ENCODE measurements at places on chromosomes 1 and 21.

DNA sequence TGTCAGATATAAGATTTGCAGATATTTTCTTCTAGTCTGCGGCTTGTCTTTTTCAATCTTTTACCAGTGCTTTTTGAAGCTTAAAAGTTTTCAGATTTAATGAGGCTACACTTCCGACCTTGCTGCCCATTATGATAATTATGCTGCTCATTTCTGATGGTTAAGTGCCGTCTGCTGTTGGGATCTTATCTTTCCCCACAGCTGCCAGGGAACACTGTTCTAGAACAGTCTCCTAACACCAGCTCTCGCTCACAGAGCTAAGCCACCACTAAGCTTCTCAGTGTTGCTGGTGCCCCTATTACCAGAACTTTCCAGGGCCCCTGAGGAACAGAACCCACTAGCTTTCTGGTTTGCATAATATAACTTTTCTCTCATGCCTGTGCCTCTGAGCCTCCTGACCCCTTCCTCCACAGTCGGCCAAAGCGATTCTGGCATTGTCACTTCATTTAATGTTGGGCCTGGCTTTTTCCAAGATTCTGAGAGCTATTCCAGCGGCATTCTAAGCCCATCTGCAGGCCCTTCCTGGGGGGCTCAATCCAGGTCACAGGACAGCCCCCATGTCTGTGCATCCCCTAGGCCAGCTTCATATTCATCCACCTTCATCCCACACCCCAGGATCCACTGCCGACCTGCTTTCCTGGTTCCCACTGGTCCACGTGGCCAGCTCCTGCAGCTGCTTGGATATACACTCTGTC lies 237.0 kb downstream of the PTPRU start:
- no peak for DNase-seq

- no peak for DNase-seq
These were observed 117.2 kb upstream of the KCNJ15 start for GRCh38 chr21:38139380-38140168.

DNA sequence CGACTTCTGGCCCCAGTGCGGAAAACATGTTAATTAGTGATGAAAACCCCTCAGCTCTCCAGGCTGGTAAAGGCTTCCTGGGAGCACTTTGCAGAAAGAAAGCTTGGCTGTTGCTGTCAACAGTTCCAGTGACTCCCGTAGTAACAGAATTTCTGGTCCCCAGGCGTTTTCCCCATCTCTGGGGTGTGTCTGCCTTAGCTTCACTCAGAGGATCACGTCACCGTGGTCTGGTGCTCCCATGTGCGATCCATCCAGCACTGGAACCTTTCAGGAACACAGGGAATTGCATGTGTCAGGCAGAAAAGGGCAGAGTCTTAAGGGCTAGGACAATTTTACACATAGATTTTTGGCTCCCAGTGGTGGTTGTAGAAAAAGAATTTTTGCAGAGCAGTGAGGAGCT lies 470.4 kb upstream of the USP24 start:
- no peak for DNase-seq

DNA sequence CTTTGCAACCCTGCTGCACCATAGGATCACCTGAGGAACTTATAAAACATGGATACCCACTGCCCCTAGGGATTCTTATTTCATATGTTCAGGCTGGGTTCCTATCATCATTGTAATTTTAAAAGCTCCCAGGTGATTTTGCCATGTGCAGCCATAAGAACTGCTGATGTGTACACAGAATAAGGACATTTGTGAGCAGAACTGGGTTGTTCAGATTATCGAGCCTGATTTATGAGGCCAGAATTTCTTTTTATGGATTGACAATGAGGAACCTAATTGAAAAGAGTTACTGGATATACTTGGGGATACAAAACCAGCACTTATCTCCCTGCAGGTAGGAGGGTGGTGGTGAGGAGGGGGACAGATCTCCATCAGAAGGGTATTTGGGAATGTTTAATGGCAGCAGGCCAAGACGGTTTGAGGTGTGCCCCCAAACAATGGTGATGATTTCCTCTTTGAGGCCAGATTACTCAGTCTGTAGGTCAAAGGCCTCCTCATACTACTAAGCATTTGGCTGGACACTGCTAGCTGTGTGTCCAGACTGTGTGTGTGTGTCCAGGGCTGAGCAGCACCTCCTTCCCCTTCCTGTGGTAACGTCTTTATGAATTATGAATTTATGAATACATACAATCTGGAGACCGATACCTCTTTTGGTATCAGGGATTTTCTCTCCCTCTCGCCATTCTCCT lies 18.9 kb downstream of the NOS1AP start:
- no peak for DNase-seq

GRCh38 chr1:53402891-53403655 lies 56.1 kb upstream of the DMRTB1 start:
- no peak for DNase-seq

GRCh38 chr1:92356956-92357355 lies 58.1 kb downstream of the RPAP2 start:
- DNase-seq: peak; percentile 30

GRCh38 chr1:153001382-153001781 lies at the start of gene SPRR3:
Gene SPRR3, plus strand, starts transcription at chr1:153001749. Its CDS starts 1,272 bp downstream, at chr1:153003021.
- DNase-seq: no peak

DNA sequence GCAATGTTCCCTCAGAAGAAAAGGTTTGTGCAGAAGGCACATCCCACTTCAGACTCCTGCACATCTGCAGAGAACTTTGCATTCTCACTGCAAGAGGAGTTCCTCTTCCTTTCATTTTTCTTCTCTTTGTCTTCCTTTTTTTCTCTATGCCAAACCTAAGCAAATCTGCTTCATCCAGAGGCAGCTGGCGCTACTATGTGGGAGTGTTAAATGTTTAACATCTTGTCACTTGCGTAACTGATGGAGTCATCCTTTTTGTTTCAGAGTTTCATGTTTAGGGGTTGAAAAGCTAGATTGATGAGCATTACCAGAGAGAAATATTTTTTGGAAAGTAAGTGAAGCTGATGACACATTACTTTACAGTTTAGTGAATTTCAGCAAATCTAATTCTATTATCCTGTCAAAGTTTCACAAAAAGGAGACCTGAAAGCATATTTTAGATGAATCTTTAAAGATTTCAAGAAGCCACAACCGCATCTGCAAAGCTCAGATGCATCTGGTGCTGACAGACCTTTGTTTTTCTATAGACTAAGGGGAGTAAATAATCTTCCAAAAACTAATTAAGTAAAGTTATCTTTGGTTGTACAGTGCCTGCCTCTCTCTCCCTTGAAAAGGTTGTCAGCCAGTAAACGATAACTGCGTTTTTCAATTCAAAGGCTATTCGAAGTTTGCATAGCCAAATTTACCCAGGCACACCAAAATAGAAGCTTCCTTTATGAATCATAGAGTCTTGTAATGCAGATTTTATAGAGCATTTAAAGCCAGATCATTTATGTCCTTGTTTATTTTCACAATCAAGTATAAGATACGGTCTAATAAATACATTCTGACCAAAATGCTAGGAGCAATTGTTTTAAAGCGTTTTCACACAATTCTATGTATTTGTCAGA lies 1.2 kb upstream of the LRRC53 start:
- DNase-seq: no peak

- DNase-seq: no peak
These were observed 619.2 kb downstream of the SMYD3 start for GRCh38 chr1:245887829-245888228.

GRCh38 chr1:244920911-244921761 lies 56.8 kb upstream of the HNRNPU start:
- DNase-seq: no peak

GRCh38 chr1:70051926-70052325 lies 153.5 kb downstream of the LRRC40 start:
- no peak for DNase-seq

- no peak for DNase-seq
These were observed 1.1 kb downstream of the PUSL1 start for GRCh38 chr1:1309251-1310108.

- DNase-seq: no peak
These were observed 86.4 kb upstream of the LRRC8D start for GRCh38 chr1:89734442-89734841.

Data from AG08396 (cell line).